ENCODE measurements at places on chromosomes 5 and 9.

GRCh38 chr5:120405923-120406322 is 58.2 kb upstream of the PRR16 start:
- DNase-seq, result peak; percentile 21

GRCh38 chr5:81779125-81779915 is 28.4 kb upstream of the SSBP2 start:
- DNase-seq, result no peak

GRCh38 chr5:173944511-173944910 is 44.5 kb upstream of the C5orf47 start:
- no peak for DNase-seq

DNA sequence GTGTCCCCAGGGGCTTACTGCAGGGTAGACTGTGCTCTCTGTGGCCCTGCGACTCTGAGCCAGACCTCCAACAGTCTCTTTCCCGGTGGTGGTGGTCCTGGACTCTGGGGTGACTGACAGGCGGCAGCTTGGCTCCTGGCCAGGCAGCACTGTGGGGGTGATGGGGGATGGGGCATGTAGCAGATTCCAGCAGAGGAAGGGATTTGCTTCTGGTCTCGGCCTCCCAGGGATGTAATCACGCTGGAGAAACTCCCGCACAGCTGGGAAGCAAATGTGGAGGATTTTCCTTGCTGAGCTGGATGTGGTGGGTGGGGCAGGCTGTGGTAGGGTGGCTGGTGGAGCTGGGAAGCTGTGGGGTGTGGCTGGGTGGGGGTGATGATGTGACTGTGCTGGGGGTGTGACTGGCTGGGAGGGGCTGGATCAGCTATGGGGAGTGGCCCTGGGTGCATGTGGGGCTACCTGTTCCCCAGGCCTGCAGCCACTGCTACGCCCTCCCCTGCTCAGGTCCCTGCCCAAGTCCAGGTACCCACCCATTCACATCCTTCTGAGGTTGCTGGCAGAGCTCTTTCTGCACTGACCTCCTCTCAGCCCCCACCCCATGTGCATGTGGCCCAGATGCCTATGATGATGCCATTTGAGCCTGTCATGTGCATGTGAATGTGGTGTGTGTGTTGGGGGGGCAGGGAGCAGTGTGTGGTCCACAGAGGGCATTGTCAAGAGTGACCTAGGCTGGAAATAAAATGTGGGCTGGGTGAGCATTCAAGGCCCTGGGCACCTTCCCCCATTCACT is 3.8 kb downstream of the NDST1 start:
- peak; percentile 85 for DNase-seq

GRCh38 chr5:167796672-167797071 is 494.8 kb upstream of the WWC1 start:
- DNase-seq, result no peak

GRCh38 chr9:20702570-20702969 is 18.5 kb downstream of the FOCAD start:
- DNase-seq, result no peak

DNA sequence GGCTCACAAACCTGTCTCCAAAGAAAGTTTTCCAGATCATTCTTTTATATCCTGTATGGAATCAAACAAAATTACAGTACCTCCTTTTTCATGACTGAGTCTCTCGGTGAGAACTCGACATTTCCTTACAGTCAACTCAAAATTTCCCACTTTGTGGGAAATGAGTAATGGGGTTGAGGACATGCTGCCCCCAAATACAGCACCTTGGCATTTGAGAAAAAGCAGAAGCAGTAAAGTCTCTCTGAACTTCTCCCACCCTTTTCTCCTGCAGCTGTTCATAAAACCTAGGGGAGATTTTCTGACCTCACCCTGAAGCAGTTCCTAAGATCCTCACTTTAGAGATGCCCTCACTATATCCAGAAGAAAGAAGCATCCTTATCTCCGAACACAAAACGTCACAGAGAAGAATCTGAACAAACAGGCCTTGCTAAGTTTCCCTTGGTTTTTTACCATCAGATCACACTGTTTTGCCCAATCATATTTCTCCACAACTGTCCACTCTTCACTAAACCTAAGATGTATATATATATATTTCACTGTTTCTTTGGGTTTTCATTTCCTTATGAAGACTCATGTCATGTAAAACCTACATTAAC is 96.1 kb upstream of the APC start:
- no peak for DNase-seq

DNA sequence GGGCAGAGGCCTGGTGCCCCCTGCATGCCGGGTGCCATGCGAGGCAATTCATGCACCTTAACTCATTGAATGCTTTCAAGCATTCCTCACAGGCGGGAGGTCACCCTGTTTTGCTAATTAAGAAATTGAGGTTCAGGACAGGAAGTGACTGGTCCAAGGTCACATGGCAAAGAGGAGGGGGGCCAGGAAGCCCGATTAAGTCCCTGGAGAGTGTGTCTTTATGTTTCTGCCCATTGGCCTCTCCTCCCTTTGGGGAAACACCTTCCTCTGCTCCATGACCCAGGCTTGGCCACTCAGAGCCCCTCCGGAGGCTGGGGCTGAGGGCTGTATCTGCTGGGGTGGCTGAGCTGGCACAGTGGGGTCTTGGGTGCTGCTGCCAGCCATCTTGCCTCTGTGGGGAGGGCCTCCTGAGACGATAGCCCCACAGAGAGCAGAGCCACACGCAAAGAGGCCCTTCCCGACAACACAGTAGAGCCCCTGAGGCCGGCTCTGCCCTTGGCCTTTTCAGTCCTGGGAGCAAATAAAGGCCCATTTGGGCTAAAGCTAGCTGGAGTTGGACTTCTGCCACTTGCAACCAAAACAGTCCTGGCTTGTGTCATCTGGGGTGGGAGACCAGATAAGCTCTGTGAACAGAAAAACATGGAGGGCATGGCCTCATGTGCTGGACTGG is 90.8 kb upstream of the NEURL1B start:
- DNase-seq, result no peak

DNA sequence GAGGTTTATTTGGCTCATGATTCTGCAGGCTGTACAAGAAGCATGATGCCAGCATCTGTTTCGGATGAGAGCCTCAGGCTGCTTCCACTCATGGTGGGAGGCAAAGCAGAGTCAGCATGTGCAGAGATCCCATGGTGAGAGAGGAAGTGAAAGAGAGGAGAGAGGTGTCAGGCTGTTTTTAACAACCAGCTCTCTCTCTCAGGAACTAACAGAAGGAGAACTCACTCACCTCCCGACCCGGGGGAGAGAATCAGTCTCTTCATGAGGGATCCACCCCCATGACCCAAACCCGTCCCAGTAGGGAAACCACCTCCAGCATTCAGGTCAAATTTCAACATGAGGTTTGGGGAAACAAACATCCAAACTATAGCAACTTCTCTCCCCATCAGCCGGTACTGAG is 187.7 kb downstream of the ENC1 start:
- DNase-seq, result no peak

DNA sequence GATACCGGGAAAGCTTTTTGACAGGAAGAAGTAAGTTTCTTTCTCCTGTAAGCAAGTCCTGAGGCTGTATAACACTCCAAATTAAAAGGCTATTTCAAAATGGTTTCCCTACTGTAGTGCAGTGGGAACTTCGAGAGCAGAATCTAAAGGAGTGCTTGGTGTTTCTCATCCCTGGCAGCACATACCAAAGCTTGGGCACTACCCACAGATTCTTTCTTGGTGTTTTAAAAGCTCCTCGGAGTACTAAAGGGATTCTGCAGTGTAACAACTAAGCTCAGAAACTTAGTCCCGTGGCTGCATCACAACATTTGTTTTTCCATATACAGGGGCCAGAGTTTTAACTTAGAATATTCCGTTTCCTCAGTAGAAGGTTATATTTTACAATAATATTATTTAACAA is 5.6 kb upstream of the APC start:
- DNase-seq, result no peak

- DNase-seq, result no peak
These were observed 96.7 kb upstream of the PCA3 start for GRCh38 chr9:76667521-76667957.

DNA sequence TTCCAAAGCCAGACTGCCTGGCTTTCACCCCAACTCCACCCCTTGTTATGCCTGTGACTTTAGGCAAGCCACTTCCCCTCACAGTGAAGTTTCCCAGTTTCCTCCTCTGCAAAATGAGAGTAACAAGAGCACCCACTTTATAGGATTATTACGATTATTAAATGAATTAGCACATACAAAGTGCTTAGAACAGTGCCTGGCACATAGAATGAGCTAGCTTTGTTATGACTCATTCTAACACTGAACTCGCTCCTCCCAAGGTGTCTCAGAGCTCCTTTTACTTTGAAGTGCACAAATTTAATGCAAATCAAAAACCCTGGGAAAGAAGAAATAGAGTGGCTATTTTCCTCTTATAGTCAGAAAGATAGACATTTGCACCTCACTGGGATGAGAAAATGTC is 34.3 kb downstream of the DNAH5 start:
- no peak for DNase-seq

GRCh38 chr5:158473016-158473635 is 614.2 kb upstream of the CLINT1 start:
- no peak for DNase-seq

DNA sequence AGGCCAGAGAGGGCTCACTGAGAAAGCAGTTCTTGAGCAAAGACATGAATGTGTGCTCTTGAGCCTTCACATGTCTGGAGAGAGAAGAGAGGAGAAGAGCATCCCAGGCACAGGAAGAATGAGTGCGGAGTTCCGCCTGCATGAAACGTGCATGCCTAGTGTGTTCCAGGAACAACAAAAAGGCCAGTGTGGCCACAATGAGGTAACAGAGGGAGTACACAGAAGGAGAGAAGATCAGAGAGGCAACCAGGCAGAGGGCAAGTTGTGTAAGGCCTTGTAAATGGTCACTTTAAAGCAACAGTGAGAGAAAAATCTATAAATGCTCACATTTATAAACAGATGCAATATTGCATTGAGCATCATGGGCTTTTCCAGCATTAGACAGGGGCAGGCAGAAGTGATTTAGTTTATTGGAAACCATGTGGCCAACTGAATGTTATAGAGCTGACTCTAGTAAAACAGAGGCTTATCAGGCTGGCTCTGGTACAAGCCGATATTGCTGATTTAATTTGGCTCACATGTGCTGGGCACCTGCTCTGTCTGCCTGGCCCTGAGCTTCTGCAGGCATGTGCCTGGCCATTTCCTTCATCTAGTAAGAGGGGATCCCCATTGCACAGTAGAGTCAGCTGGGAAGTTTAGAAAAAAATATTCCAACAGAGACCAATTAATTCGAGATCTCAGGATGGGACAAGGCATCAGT is 185.3 kb downstream of the SAXO1 start:
- DNase-seq, result no peak

DNA sequence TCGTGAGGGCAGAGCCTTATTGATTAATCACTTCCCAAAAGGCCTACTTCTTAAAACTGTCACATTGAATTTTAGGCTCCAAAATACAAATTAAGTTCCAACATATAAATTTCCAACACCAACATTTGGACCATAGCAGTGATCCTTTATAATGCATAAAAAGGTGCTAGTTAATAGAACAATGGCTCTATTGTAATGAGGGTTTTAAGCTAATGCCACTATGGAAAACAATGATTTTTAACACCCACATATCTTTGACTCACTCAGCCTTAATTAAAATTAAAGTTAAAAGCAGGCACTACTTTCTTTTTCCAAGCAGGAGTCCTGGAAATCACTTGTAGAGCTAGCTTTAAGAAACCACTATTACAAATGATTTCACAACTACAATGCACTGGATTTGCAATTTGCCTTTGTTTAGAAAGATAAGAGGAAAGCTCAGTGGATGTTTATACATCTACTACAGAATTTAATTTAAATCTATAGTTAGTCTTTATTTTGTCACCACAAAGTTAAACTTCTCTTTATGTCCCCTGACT is 41.8 kb downstream of the DPYSL3 start:
- no peak for DNase-seq

DNA sequence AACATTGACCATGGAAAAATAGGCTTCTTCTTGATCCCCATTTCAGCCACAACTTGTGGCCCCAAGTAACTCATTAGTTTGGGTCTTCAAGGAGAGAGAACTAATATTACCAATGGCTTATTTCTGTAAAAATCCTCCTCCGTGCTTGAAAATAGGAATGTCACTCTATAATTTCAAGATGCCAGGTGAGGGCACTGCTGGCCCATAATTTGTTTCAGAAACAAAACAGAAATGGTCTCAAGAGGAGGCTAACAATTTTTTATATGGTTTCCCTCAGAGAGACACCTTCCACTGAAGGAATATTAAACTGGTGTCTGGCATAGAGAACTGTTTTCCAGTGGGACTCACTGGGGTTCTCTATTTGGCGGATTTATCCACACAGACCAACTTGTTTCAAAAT is 437.0 kb upstream of the TRPC7 start:
- DNase-seq, result no peak

- peak; percentile 86 for DNase-seq
These were observed 12.6 kb upstream of the TNIP1 start for GRCh38 chr5:151093476-151093889.

DNA sequence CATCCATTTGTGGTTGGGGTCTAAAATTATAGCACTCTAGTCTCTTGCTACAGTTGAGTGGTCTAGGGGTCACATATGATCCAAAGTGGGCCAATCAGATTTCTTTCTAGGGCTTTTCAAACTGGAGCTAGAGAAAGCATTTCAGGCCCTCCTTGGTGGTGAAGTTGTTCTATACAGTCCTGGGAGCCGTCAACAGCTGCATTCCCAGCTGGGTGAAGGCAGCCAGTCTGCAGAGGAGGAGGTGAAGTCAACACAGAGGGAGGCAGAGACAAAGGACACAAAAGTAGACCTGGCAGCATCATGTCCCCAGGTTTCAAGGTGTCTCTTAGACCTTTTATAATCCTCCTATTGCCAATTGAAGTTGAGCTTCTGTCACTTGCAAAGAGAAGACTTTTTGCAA is 518.2 kb downstream of the BNC2 start:
- DNase-seq, result no peak

DNA sequence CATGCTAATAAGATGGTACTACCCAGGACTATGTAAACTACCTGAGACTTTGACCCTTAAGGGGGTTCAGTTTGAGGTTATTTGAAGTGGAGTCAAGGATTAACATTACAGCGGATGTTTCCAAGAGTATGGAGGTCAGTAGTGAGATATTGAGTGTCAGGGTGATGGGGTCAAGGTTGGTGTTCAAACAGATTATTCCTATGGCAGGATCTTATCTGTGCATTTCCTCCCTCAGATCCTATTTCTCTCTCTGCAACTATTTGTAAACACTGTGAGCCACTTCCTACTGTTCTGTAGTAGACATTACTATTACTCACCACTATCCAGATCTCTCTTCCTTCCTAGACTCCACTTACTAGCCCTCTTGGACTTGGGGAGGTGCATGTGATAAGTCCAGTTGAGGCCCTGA is 54.0 kb upstream of the STOM start:
- no peak for DNase-seq

GRCh38 chr9:105930011-105930627 is 235.8 kb downstream of the TMEM38B start:
- no peak for DNase-seq
